Dermis microvascular lymphatic vessel endothelial cell (primary cell): ENCODE measurements at places on chromosomes 16 and 17.

GRCh38 chr16:83060-83603, 5.1 kb downstream of the MPG start:
- DNase-seq, result no peak

GRCh38 chr16:24009955-24010354, 174.2 kb downstream of the PRKCB start:
- no peak for DNase-seq

- no peak for DNase-seq
These were observed 3.2 kb downstream of the DPEP1 start for GRCh38 chr16:89616623-89617022.

DNA sequence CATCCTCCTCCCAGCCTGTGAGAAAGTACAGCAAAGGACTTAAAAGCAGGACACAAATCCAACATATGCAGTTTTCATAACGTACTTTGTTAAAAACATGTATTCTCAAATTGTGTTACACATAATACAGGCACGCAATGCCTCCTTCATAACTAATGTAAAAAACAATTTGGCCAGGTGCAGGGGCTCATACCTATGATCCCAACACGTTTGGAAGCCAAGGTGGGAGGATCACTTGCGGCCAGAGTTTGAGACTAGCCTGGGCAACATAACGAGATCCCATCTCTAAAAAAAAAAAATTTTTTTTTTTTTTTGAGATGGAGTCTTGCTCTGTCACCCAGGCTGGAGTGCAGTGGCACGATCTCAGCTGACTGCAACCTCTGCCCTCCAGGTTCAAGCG, 20.4 kb downstream of the TEX2 start:
- DNase-seq, result no peak

DNA sequence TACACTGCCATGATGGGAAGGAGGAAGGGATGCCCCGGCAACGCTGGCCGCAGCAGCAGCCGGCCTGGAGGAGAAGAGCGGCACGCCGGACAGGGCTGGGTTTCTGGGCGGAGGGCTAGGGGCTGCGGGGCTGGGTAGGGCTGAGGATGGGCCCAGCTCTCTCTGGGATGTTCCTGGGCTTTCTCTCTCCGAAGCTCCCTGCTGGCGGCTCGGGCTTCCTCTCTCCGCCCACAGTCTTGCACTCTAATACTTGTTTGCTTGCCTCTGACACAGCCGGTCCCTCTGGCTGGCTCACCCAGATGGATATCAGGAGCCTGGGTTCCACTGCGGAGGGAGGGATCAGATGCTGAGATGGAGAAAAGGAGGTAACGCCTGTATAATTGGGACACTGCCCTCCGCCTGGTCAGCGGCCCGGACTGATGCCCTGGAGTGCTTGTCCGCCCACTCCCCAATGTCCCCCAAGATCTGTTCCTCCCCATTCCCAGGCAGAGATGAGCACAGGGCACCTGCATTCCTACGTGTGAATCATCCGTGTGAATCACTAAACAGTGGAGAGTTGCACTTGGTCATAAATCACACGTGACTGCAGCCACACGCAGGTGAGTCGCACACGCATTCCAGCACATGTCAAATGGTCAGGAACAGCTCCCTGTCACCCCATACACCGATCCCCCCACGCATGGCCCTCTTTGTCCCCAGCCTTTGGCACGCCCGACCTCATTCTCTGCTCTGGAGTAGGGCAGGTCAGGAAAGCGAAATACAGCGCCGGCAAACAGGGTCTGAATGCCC, at the start of gene ALOXE3:
Gene ALOXE3, minus strand, starts transcription at position 535 of the 789 bp plus-strand sequence. Its CDS starts 524 bp downstream, at position 11.
- peak; percentile 66 for DNase-seq

- no peak for DNase-seq
These were observed 43.3 kb downstream of the RANBP10 start for GRCh38 chr16:67763066-67763465.

GRCh38 chr16:30875871-30876801, 17.7 kb downstream of the BCL7C start:
- peak; percentile 33 for DNase-seq
